ENCODE measurements at places on chromosomes 5 and 9.

DNA sequence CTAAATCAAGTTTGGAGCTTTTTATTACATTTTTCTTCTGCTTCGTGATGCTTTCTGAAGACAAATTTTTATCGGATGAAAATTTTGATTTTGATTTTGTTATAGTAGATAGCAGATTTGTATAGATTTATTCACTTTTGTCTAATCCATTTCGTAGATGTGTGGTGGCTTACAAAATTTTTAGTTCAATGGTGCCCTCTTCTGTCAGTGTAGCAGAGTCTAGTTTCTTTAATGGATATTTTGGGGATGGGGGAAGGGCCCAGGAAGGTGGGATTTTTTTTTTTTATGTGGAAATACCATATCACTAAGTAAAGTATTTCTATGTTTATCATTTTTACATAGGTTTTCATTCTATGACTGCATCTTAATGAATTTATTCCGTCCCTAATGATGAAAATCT lies 259.9 kb upstream of the TARS1 start:
- DNase-seq = no peak

GRCh38 chr9:122206118-122207046 lies 22.4 kb downstream of the LHX6 start:
- DNase-seq = no peak

DNA sequence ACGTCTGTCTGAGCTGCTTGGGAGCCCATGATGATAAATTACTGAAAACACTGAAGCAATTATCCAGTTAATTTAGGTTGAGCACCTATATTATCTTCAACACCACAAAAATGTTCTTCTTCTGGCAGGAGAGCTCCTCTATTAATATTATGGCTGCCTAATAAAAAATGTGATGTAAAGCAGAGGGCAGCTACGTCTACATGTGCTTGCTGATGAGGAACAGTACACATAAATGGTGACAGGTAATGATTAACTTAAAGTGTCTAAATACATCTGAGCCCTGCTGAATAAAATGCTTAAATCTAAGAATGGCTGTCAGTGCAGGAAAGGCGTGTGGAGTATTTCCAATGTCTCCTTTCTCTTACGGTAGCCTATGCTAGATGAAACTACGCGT lies 131.3 kb upstream of the NR3C1 start:
- DNase-seq = no peak

DNA sequence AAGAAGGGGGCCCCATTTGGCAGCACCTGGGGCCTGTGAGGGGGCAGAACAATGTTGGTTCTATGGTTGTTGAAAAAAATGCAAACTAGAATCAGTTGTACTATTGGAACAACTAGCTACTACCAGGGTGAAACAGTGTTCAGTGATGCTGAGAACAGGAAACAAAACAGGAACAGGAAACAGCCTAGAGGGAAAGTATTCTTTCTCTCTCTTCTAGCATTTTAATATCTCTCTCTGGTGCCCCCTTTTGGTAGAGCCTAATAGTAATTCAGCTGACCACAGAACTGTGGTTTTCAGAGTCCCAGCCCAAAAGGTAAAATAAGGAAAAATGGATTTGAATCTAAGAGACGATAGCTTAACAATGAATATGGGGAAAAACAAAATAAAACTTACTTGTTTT lies 138.0 kb upstream of the KCNN2 start:
- DNase-seq = no peak

DNA sequence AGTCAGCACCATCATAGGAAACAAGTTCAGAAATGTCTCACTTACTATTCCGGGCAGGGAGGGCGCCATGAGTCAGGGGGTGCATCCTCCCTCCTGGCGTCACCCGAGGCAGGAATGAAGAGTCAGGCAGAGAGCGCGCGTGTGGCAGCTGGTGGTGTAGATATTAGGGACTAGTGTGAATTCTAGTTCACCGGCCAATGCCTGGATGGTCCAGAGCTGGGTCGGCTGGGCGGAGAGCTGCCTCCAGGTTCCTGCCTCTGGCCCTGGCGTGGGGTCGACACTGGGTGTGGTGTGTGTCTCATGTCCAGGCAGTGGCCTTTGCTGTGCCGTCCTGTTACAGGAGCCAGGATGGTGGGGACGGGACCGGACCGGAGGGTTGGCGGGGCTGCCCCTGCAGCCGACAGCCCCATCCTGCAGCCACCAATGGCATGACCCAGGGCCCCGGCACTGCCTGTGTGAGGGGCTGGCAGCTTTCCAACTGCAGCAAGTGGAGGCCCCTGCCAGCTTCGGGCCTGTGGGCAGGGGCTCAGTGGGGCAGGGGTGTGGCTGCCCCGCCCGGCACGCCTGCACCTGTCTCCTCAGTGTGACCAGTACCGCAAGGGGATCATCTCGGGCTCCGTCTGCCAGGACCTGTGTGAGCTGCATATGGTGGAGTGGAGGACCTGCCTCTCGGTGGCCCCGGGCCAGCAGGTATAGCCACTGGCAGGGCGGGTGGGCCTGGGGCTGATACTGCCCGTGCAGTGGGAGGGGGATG lies 9.1 kb downstream of the DIPK1B start:
- no peak for DNase-seq

GRCh38 chr9:78144663-78145377 lies 91.1 kb upstream of the CEP78 start:
- no peak for DNase-seq

DNA sequence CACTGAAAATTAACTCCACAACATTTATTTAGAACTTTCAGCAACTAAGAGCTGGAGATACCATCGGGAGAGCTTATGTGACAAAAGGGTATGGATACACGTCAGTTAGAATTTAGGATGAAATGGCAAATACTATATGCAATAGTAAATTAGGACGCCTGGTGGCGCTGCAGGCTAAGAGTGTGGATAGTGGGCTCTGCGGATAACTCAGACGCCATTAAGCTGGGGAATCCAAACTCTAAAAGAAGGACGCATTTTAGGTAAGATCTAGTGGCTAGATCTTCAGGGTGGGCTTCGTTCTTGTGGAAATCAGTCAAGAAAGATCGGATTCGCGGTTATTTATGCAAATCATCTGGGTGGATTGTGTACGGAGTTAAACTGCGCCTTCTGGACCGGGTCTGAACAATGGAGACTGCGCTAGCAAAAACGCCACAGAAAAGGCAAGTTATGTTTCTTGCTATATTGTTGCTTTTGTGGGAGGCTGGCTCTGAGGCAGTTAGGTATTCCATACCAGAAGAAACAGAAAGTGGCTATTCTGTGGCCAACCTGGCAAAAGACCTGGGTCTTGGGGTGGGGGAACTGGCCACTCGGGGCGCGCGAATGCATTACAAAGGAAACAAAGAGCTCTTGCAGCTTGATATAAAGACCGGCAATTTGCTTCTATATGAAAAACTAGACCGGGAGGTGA lies at the start of gene PCDHB5:
PCDHB5 (plus strand) TSS at position 177 of the 688 bp plus-strand sequence; CDS start at position 406, 229 bp downstream.
- DNase-seq = no peak

DNA sequence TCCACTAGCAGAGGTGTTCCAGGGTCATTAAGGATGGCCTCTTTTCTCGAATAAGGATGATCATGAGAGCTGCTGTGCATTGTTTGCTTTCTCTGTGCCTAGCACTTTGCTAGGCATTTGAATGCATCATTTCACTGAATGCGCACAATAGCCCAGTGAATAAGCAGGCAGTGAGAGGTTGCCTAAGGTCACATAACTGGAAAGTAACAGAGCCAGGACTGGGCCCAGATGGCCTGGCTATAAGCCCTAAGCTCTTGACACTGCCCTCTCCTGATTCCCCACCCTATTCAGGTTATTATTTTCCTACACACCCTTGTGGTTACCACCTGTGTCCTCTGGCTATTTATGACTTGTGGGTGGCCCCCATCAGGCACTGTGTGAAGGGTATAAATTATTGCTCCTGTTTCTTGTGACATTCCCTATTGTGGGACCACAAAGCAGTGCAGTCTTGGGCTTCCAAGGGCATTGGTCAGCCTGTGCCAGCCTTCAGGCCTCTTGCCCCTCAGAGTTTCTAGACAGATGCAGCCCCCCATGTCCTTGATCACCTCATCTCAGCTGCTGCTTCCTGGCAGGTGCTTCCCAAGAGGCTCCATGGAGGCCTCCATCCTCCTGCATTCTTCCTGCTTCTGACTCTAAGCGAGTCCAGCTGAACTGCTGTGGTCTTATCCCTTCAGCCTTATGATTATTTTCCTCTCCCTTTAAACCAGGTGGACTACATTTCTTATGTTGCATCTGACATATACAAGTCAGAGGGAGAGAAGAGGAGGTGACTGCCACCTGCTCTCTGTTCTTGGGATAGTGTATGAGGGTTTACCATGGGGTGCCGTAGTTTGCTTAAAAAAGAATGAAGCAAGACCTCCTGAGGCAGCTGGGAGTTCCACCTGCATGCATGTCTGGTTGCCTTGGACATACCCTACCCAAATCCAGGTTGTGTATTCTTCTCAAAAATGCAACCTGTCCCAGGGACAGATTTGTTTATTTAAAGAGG lies 47.6 kb downstream of the ANGPTL2 start:
- DNase-seq = no peak

- DNase-seq = no peak
These were observed 59.5 kb downstream of the EBF1 start for GRCh38 chr5:159040181-159040580.

DNA sequence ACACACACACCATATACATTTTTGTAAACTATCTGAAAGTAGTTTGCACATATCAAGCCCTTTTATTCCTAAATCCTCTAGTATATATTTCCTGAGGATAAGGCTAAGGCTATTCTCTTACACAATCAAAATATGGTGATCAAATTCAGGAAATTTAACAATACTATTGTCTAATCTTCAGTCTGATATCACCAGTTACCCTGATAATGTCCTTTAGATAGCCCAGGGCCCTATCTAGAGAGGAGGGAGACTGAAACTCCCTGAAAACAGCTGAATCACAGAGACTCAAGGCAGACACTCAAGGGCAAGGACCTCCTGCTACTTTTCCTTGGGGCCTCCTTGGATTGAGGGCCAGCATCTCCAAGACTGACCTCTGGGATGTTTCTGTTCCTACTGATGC lies 30.4 kb downstream of the PTTG1 start:
- no peak for DNase-seq

DNA sequence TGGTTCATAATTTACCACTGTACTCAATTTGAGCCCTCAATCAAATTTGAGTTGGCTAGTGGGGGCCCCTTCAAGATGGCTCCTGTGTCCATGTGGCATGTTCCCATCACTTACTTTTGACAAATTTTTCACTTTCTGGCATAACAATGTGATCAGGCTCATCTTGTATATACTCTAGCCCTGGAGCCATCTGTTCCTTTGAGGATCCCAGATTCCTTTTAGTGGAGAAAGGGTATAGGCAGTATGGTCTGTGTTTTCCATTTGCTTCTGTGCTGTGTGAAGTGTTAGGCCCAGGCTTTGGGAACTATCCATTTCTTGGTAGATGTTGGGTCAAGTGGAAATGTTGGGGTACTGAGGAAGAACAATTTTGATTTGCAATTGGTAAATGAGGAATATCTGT lies 45.7 kb downstream of the SH3GL2 start:
- no peak for DNase-seq

DNA sequence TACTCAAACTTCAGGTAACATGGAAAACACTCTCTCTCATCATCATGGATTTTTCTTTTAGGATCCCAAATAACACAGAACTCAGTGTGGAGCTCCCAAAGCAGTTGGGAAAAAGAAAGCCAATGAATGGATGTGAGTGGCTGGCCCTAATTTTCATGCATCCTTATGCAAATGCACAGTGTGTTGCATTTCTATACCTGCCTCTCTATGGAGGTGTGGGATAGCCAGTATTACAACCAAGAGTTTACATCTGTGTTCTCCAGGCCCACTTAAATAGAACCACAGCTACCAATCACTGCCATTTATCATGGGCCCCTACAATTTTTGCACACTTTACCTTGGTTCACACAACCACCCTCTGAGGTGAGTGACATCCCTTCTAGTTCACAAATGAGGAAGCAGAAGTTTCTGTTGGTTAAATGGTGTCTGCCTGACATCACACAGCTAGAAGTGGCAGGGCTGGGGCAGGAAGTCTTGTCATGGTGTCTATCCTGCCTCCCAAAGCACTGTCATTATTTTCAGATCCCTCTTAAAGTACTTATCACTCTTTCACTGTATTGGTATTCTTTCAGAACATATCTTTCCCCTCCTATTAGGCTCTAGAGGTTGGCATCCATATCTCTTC lies 17.3 kb downstream of the MAMDC2 start:
- no peak for DNase-seq

DNA sequence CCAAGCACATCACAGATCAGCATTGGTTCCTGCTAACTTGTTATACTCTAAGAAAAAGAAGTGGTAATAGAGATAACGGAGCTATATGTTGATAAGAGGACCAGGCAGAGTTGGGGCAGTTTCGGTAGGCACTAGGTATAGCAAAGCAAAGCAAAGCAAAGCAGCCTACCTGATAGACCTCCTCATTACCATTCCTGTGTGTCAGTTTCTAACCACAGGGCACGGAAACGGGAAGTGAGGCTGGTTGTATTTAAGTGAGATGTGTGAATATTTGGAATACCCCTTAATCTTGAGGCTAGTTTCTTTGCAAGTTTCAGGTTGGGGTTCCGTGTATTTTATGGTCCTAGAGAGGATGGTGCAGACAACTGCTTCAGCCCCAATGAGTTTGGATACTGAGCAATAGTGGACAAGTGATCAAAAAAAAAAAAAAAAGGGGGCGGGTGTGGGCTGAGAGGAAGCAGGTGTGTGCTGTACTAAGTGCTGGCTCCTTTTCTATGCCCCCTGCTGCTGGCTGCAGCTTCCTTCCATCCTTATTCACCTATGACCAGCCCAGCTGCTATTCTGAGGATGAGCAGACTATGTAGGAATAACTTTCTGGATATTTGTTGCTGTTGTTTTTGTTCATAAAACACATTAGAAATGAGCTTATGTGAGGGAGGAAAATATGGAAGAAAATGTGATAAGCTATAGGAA lies 183.3 kb downstream of the SH3GL2 start:
- DNase-seq = no peak

- no peak for DNase-seq
These were observed 46.1 kb upstream of the SPATA31E1 start for GRCh38 chr9:87836536-87836935.

GRCh38 chr5:54018438-54018837 lies 291.9 kb downstream of the ARL15 start:
- no peak for DNase-seq

- no peak for DNase-seq
These were observed 13.3 kb upstream of the NKD2 start for GRCh38 chr5:995318-995717.

GRCh38 chr5:95966005-95966404 lies 4.4 kb upstream of the ELL2 start:
- DNase-seq = no peak
